Anterior cingulate cortex (tissue), 58 donors: ENCODE measurements at places on chromosomes 2 and 18.

DNA sequence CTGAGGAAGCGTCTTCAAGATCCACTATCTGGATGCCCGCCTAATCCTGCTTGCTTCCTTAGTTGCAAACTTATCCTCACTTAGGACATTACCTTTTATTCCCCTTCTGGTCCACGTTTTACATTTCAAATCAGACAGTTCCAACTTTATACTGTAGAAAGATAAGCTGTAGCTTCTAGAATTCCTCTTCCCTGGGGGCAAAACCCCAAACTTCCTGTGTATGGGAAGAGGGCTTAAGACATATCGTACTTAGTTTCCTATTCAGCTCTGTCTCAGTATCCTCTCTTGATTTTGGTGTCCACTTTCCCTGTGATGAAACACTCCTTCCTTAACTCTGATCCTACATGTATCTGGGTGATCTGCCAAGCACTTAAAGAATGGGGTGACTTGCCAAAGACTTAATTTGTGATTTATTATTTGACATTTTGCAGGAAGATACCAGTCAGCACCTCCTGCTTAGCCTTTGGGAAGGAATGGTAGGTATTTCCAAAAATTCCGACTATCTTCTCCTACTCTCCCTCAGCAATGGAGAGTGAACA, 245.2 kb downstream of the CDCA7 start:
- DNase-seq, result no peak

- DNase-seq, result no peak
These were observed 379.0 kb upstream of the NXPH2 start for GRCh38 chr2:139159177-139159576.

GRCh38 chr2:156505696-156506095, 69.5 kb downstream of the GPD2 start:
- DNase-seq, result no peak

GRCh38 chr2:191791953-191792560, 54.8 kb downstream of the CAVIN2 start:
- no peak for DNase-seq

DNA sequence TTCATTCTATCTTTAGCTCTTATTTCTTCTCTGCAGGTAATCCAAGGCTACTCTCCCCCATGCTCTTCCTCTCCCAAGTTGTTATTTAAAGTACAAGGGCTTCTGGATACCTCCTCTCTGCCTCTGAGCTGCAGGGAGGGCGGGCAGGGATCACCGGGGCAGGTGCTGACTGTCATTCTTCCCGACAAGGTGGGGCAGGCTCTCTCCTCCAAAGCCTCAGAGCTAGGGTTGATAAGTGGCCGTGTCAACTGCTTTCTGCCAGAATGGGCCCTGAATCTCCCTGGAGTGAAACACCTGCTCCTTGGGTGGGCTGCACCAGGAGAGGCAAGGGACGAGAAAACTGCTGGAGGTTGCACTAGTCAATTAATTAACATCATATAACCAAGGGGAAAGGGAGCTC, 250.3 kb downstream of the SLC4A3 start:
- DNase-seq, result no peak

DNA sequence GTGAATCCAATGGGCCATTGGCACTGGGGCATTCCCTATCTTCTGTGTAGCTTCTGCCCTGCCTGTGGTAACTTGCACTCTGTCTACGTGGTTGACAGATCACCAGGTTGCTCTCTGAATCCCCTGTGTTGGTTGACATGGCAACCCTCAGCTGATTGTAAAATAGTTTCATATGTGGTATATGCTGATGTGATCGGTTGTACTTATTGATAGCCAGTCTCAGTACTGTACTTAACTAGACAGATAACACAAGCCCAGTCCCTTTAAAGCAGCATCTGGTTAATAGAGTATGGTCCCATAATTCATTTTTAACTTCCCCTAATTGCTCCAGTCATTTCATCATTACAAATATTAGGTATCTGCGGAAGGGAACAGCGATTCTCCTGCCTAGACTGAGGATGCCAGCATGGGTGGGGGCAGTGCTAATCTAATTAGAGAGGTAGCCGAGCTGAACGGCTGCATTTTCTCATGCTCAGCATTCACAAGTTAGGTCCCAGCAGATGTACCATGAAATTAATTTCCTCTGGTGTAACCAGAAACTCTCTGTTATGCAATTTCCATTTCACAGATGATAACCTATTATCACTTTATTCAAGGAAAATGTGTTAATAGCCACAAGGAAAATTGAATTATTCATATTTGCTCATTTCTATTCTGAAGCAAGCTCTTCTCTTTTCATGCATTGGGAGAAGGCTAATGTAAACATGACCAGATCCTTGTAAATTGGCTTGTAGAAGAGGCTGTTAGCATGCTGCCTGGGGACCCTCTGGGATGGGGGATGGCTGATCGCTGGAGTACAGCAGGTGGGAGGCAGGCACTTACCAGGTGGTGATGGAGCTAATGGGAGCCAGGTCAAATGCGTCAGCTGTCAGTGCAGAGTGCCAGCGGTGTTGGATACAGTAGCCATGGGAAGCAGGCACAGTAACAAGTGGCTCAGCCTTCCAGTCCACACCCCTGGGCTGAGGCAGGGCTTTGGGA, 608.3 kb downstream of the GALR1 start:
- no peak for DNase-seq

DNA sequence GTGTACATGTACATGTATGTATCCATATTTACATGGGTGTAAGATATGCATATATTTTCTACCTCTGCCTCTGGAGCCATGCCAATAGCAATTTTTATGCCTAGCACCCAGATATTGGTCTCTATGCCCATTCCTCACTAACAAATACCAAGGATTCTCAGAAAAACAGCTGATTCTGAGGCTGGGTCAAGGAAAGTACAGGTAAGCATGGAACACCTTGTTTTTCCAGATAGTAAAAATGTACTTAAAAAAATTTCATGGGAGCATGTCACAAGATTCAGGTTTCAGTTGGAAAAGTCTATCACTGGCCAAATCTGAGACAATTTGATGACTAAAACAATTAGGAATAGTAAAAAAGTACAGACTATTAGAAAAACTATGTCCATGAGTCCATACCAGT, 114.5 kb upstream of the MAPRE2 start:
- no peak for DNase-seq

DNA sequence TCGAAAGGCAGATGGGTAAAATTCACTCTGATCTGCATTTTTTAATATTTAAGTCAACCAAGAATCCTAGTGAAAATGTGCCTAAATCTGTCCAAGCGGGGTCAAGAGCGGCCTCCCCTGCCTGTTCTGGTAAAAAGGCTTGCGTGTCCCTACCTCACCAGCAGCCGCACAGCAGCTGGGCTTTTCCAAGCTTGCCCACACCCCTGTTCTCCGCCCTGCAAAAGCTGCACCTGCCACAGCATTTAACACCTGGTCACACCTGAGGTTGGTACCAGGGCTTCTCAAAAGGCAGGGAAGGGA, 25.8 kb upstream of the TMEM182 start:
- no peak for DNase-seq

DNA sequence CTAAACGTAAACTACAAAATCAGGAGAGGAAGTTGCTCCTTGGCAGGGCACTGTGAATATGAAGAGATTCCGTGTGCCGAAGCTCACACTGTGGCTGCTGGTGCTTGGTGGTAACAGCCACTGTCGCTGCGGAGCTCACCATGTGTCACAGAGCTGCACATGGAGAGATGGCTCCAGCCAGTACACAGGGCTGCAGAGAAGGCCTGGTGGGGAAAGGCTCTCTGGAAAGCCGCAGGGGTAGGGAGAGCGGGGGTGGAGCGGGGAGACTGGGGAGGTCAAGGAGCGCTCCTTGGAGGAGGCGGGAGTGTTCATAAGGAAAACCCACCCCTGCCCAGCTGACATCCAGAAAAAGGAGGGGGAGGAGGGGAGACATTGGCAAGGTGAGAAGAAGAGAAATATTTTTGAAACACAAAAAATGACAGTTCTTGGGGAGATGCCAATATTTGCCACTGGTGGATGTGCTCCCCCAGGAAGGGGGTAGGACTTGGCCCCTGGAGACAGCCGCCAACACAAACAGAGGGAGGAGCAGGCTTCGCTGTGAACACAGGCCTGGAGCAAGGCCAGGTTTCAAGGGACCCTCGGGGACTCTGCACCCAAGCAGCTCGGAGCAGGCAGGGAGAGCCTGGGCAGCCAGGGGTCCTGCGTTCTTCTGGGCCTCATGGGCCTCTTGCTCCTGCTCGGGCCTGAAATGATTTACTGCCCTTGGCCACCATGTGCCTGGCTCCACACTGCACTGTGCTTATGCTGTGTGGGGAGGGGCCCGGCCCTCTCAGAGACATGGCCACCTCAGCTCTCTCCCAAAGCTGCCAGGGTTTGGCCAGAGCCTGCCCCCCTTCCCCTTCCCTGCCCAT, 102.6 kb upstream of the GLI2 start:
- no peak for DNase-seq

DNA sequence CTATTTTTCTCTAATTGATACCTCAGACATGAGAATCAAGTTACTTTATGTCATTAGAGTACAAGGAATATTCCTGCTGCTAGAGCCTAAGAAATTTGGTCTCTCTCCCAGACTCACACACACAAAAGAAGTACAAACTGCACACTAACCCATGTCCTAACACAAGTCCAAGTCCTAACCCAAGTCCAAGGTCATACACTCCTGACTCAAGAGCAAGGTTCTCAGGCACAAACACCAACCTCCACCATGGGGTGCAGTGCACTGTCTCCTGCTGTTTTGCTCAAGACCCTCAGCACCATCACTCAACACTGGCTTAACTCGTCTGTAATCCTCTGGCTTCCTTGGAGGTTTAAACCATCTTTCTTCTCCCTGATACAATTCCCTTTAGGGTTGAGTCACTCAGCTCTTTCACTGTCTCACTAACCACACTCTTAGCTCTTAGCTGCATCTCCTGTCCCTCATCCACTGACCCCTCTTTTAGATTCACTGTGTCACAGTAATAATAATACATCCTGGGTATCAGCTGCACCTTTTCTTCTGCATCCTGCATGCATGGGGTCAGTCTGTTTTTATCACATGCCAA, 129.8 kb downstream of the BCL2L11 start:
- DNase-seq, result no peak

DNA sequence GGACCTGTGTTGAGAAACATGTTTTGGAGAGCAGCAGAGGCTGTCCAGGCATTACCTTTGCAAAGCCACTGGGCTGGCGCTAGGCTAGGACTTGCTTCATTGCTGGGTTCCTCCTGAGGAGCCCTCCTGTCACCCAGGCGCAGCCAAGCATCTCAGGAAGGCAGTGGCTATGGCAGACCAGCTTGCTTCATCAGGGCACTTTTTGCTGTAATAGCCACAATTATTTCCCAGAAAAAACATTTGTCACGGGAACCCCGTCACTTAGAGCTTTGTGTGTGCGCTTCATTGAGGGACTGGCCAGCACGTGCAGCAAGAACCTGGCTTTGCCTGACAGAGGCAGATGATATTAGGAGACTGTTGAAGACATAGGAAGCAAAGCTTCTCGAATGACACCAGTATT, 36.4 kb downstream of the SLC20A1 start:
- DNase-seq, result no peak

GRCh38 chr2:239354791-239355136, 46.1 kb downstream of the HDAC4 start:
- DNase-seq, result no peak

DNA sequence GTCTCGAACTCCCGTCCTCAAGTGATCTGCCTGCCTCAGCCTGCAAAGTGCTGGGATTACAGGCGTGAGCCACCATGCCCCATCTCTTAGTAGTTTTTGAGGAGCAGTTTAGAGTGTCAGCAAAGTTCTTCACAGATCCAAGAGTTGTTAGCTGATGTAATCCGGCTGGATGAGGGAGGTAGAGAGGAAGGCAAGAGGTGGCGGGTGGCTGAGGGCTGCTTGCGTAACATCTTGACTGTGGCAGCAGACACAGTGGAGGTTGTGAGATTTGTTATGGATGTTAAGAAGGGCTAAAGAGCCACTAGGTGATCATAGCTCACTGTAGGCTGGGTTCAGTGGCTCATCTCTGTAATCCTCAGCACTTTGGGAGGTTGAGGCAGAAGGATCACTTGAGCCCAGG, 19.5 kb upstream of the FAM136A start:
- no peak for DNase-seq

GRCh38 chr2:207503234-207503633, 26.5 kb upstream of the CREB1 start:
- peak; percentile 8 for DNase-seq

- DNase-seq, result no peak
These were observed 32.2 kb downstream of the PECR start for GRCh38 chr2:216049452-216049851.

DNA sequence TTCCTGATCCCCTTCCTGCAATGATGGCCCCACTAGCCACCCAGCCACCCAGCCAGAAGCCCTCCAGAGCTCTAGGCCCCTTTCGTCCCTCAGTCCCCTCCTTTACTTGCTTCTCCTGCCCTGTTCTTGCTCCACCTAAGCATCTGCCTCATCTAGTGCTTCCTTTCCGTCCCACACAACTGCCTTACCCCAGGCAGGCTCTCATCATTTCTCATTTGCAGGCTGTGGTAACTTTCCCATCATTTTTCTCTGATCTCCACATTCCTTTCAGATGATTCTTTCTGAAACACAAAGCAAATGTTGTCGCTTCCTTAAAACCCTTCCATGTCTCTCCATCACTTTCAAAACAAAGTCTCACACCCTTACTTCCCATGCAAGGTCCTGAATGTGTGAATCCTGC, 459.8 kb downstream of the METTL4 start:
- DNase-seq, result no peak

DNA sequence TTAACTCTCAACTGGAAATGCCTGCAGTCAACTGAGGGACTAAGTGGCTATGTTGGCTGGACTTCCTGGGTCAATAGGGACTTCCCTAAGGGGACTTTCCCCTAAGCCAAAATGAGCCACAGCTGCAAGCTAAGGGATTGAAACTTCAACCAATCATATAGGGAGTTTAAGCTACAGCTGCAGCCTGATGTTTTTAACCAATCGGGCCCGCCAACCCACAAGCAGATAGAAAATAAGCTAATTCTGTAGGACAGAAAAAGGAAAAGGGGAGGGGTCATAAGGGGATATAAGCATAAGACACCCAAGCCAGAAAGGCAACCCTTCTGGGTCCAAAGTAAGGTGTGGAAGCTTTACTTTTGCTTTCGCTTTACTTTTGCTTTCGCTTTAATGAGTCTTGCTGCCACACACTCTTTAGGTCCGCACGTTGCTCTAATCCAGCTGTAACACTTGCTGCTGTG, 927.5 kb downstream of the ERBB4 start:
- no peak for DNase-seq

DNA sequence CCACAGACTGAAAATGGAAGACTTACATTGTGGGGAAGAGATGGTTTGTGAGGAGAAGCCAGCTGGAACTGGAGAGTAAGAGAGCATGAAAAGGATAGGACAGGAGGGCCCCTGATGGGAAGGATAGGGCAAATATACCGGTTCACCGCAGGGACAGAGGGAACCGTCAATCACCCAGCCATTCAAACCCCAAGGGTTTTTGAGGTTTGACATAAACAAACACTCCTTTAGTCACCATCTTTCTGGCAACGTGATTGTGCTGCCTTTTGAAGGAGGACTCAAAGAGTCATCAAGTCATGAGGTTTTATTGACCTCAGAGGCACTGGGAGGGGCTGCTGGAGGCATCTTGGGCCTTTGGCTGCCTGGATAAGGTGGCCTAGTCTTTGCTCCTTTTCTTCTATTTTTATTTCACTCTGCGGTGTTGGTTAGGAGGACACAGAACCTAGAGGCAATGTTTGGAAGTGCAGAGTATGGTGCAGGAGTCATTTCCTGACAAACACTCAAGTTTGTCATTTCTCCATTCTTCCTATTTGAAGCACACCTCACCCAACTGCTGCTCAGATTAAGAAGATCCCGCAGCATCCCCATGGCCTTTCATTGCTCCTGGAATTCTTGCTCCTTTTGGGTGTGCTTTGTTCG, 487.3 kb upstream of the SPRED2 start:
- no peak for DNase-seq

- no peak for DNase-seq
These were observed 492.5 kb downstream of the SOX11 start for GRCh38 chr2:6184532-6185292.
